Inflammatory macrophage treated with lipopolysaccharide for 1 hour (primary cell): ENCODE measurements at places on chromosomes 16 and 17.

DNA sequence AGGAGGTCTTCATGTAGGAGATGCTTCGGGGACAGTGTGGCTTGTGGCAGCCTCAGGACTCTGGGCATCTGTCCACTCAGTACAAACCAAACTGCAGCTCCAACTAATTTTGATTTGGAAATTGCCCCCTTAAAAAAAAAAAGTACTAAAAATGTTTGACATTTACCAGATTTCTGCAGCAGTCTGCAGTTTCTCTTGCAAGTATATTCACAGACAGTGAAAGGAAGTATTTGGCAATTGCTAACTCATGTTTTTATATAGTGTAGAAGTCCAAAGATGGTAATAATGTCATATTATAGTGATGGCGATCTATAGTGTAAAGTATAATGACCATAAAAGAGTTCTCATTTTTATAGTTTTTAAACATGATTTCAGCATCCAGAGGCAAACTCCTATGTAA, 218.6 kb downstream of the PRKCA start:
- no peak for DNase-seq

GRCh38 chr16:66923866-66924265, 1.5 kb downstream of the RRAD start:
- DNase-seq, result no peak

DNA sequence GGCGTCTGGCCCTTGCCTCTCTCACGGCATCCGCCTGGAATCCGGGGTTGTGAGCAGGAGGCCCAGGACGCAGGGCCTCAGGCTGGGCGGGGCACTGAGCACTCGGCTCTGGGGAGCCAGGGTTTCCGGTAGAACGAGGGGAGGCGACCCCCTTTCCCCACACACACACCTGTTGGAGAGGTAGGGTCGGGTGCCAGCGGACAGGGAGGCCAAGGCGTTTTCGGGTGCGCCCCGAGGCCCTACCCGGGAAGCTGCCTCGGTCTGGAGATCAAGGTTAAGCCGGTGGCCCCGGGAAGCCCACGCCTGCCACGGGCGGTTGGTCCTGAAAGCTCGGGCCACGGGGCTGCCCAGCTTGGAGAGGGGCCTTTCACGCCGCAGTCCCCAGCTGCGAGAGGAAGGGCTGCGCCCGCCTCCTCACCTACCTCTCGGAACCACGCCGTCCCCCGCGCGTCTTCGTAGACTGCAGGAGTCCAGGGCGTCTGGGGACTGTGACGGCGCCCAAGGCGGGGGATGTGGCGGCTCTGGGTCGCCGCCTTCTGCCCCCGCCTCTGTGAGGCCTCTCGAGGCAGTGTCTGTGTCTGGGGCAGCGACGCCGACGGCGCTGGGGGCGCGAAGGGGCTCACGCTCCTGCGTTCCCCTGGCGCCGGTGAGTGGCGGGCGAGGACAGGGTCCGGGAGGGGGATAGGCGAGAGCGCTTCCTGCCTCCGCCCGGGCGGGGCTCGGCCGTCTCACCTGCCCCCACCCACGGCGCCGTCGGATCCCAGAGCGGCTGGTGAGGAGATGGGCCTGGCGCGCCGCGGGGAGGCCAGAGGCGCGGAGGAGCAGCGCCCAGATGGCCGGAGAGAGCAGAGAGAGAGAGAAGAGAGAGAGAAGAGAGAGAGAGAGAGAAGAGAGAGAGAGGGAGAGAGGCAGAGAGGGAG, 20.3 kb upstream of the HOXB9 start:
- DNase-seq, result no peak

- no peak for DNase-seq
Measured at GRCh38 chr17:52762147-52762793, 603.8 kb upstream of the CA10 start.

- no peak for DNase-seq
Measured at GRCh38 chr16:30569746-30570635, 1.5 kb downstream of the ZNF688 start.

GRCh38 chr16:91484-91883, 13.5 kb downstream of the MPG start:
- no peak for DNase-seq

DNA sequence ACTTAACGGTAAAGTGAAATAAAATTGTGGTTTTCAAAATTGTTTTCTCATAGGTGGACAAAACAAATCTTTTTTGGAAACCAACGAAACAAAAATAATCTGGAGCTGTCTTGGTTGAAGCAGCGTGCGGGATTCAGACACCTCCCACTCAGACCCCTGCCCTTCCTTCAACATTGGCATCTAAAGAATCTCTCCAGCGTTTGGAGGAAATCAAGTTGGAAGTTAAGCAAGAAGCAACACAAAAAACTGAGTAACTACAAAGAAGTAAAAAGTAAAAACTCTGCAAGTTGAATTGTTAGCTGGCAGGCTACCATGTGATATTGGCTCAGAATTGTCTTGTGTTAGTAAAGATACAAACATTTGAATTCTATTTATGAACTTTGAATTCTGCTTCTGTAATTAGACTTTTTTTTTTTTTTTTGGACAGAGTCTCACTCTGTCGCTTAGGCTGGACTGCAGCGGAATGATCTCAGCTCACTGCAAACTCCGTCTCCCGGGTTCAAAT, 361.0 kb upstream of the PMFBP1 start:
- no peak for DNase-seq

GRCh38 chr17:16275024-16275423, 58.0 kb downstream of the PIGL start:
- no peak for DNase-seq

- DNase-seq, result no peak
Measured at GRCh38 chr17:54559883-54560282, 340.8 kb upstream of the TOM1L1 start.

DNA sequence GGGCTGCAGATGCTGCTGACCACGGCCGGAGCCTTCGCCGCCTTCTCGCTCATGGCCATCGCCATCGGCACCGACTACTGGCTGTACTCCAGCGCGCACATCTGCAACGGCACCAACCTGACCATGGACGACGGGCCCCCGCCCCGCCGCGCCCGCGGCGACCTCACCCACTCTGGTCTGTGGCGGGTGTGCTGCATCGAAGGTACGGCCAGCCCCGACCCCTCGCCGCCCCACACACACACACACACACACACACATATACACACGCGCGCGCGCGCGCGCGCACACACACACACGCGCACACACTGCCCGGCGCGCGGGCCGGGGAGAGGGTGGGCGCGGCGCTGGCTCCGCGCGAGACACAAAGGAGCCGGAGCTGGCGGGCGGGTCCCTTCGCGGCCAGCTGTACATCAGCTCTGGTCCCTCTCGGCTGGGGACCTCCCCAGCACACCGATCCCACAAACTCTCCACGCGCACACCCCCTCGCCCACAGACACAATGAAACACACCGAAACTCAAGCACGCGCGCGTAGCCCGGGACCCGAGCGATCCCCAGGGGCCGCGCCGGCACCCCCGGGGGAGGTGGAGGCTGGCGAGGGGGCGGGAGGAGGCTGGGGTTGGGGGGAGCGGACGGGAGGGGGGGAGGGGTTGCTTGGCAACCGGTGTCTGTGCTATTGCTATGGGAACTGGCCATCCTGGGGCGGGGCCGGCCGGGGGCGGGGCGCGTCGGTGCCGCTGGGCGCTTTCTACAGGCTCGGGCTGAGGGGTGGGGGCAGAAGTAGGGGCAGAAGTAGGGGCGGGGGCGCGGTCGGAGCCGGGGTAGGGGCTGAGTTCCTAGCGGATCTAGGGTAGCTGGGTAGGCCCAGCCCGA, 658 bp downstream of the CACNG4 start:
- no peak for DNase-seq

GRCh38 chr17:80455336-80455710, 21.1 kb downstream of the NPTX1 start:
- peak; percentile 76 for DNase-seq

GRCh38 chr16:4365014-4365406, 6.6 kb upstream of the VASN start:
- DNase-seq, result no peak

DNA sequence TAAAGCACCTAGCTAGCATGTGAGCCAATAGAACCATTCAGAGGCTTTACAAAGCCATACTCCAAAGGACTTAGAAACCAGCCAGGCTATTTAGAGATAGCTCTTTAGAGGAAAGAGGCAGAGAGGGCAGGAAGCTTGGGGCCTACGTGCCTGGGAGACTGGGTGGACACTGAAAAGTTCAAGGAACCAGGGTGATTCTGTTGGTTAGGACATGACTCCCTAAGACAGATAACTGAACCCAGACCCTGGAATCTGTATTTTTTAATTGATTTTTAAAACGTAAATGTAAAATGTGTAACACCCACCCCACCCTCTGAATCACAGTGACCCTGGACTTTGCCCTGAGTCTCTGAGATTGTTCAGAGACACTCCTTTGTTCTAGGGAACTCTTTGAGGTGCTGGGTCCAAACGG, 16.1 kb upstream of the GNA13 start:
- DNase-seq, result no peak

GRCh38 chr17:55859301-55859795, 108.5 kb downstream of the PCTP start:
- DNase-seq, result no peak

GRCh38 chr16:787321-787966, 737 bp downstream of the RPUSD1 start:
- DNase-seq, result no peak

- DNase-seq, result no peak
Measured at GRCh38 chr16:78198288-78198687, 98.8 kb downstream of the WWOX start.

DNA sequence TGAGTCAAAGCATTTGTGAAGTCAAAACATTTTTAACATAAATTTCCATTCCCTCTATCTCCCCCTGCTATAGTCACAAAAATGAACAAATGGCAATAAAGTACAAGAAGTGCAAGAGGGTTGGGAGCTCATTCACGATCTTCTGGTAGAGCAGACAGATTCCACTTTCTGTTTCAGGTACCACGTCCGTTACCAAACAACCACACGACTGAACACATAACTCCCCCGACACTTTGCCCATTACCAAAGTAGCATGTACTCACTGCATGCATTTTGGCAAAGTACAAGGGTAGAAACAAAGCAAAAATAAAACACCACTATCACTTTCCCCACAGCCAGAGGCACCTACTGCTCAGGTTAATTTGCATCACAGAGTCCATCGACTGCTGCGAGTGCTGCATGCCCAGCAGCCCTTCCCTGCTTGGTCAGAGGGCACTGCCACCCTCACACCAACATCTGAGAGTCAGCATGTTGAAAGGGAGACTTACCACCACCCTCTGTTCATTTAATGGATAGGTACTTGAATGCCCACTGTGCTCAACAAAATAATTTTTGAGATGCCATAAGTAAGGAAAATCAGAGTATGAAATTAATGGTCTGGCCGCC, 150.3 kb upstream of the AXIN2 start:
- DNase-seq, result no peak

DNA sequence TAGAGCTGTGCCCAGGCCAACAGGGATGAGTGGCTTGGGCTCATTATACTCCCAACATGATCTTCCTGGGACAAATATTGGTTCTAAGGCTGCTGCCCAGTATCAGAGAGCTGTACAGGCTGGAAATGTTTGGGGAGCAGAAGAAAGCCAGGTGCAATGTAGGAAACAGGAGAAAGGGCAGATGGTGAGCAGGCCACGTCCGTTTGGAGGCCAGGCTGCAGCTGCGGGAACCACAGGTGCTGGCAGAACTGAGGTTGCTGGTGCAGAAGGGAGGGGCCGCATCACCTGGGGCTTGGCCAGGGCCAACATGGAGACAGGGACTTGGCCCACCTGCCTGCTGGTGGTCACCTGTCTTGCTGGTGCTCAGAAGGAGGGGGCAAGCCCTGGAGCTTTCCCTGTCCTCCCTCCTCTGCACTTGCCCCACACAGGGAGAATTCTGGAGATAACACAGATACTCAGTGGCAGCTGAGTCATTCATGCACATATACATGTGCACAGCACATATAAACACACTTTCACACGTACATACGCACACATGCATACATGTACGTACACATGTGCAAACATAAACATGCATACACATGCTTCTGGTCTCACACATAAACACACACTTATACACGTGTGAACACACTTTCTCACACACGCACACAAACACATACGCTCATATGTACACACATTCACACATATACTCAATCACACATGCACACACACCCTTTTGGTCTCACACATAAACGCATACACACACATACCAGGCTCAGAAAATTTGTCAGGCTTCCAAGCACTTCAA, 67.7 kb downstream of the WSCD1 start:
- no peak for DNase-seq

DNA sequence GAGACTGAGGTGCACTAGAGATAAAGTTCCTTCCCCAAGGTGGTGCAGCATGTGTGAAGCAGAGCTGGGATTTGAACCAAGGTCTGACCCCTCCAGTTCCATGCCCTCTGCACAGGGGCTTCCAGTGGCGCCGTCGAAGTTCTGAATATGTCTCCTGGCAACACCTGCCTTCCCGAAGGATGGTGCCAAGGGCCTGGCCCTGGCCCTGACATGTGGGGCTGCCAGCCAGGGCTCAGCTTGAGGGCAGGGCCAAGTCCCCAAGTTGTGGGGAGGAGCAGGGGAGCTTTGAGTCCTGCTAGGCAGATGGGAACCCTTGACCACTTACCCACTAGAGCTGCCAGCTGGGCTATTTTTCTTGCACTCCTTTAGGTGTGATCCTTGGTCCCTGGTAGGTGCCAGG, 56.4 kb downstream of the NKD1 start:
- DNase-seq, result no peak

GRCh38 chr17:82235056-82235774, 6.4 kb downstream of the SLC16A3 start:
- no peak for DNase-seq

GRCh38 chr16:49414671-49415070, 41.1 kb downstream of the C16orf78 start:
- DNase-seq, result no peak

DNA sequence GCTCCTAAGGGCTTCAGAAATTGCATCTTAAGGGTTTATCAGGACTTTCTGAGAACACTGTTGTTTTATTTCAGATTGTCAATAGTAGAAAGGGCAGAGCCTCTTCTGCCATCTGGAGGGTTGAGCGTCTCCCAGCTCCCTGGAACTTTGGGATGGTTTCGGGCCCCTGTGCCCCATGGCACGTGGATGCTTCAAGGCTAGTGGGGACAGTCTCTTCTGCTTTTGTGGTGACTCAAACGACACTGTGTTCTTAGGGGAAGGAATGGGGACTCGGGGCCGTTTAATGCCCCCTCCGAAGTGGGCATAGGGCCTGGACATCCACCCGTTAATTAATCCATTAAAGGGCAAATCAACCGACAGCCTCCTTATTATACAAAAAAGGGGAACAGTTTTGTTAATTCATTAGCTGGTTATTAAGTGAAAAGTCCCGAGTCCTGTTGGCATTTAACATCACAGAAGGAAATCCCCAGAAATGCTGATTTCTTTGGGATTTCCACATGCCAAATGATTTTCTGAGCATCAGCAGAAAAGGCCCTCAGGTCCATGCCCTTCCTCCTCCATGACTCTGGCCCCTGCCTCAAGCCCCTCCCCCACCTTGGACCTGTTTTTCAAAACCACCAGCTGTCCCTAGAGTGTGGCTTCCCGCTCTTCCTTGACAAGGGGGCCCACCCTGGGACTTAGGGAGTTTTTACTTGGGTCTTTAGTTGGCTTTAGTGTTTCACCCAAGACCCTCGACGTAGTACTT, 68.7 kb downstream of the ARSG start:
- peak; percentile 38 for DNase-seq
